ENCODE measurements at places on chromosomes 7 and 10. TPM values are rescaled to one million over a fixed set of nuclear protein-coding genes. Genes with fewer than 3 reads are reported as not detected.

- no peak for DNase-seq
Measured at GRCh38 chr10:43649185-43649523, 473 bp upstream of the ZNF32 start.

GRCh38 chr10:78648256-78648860 is 420.4 kb upstream of the ZMIZ1 start:
- no peak for DNase-seq

- DNase-seq, result no peak
Measured at GRCh38 chr7:95730493-95731280, 41.7 kb upstream of the DYNC1I1 start.

- DNase-seq, result no peak
Measured at GRCh38 chr10:126843299-126843934, 61.8 kb upstream of the DOCK1 start.

The SMKR1 gene
- 0.35 TPM for total RNA-seq

The PAX4 gene
- not detected for total RNA-seq

Data from uterus (tissue), 4 donors.